Mammary epithelial cell (primary cell): ENCODE measurements at places on chromosomes 11 and 22. TPM values are rescaled to one million over a fixed set of nuclear protein-coding genes. Genes with fewer than 3 reads are reported as not detected.

ASCL2 gene
- total RNA-seq: not detected

SPCS2 gene
- 122 and 124 TPM in 2 replicates for total RNA-seq

KRTAP5-9 gene
- not detected for total RNA-seq

MMP11 gene
- total RNA-seq: 0.54 and 0.72 TPM in 2 replicates

LRP4 gene
- total RNA-seq: 3.9 and 5.7 TPM in 2 replicates

GGTLC2 gene
- not detected for total RNA-seq

SMC1B gene
- 0.17 TPM for total RNA-seq

GRM5 gene
- total RNA-seq: not detected in 2 replicates

ANO9 gene
- total RNA-seq: 16.1 and 31.2 TPM in 2 replicates

ZNF70 gene
- total RNA-seq: 3.8 TPM

MPPED1 gene
- not detected in 2 replicates for total RNA-seq

TPCN2 gene
- total RNA-seq: 12.7 and 16.1 TPM in 2 replicates

FGF19 gene
- 0.35 and 2.8 TPM in 2 replicates for total RNA-seq

AQP11 gene
- total RNA-seq: 0.67 TPM

SLC22A12 gene
- total RNA-seq: not detected
